ENCODE measurements at places on chromosomes 5 and 9.

GRCh38 chr9:21985964-21986667, 8.1 kb downstream of the CDKN2A start:
- no peak for DNase-seq

- DNase-seq = no peak
These were observed 1.4 kb downstream of the ANKRA2 start for GRCh38 chr5:73564018-73564417.

DNA sequence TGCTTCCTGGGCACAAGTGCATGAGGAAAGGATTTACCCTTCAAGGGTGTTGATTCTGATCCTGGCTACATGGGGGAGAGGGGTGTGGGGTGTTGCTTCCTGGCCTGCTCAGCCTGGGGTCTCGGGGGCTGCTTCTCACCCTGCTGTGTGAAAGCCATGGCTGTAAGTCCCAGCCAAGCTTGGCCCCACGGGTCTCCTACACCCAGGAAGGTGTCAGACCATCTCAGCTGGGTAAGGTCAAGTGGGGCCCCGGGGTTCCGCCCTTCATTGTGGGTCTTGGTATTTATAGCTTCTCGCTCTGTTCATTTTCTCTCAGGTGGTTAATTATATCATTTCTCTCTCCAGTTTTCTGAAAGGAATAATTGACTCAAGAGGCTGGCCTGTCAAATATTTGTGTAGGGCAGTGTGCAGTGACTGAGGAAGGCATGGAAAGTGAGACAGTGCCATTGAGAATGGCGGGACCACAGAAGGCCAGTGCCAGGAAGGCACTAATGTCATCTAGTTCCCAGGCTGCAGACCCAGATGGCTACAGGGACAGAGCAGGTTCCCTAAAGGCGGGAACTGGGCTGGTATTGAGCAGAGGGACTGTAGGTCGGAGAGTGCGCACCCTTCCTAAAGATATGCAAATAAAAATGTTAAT, 126.0 kb downstream of the FOXD1 start:
- no peak for DNase-seq

GRCh38 chr5:434443-435146, 8.4 kb upstream of the EXOC3 start:
- no peak for DNase-seq

- DNase-seq = no peak
These were observed 294.1 kb upstream of the SMC2 start for GRCh38 chr9:103799959-103800358.

DNA sequence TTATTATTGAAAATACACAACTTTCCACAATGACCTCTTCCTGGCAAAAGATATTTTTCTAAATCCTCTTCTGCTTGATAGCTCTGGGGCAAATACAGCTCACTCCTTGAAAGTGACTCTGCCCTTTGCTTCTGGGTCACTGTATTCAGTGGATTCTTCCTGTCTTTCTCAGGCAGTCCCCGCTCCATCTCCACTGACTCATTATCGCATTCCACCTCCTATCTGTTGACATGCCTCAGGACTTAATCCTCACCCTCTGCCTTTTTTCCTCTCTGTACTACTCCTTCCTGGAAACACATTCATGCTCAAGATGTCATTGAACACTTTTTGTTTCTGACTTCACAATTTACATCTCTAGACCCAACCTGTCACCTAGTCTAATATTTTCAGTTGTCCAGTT, 8.4 kb upstream of the RGS7BP start:
- no peak for DNase-seq

GRCh38 chr5:180498378-180498777, 4.2 kb downstream of the CNOT6 start:
- no peak for DNase-seq

DNA sequence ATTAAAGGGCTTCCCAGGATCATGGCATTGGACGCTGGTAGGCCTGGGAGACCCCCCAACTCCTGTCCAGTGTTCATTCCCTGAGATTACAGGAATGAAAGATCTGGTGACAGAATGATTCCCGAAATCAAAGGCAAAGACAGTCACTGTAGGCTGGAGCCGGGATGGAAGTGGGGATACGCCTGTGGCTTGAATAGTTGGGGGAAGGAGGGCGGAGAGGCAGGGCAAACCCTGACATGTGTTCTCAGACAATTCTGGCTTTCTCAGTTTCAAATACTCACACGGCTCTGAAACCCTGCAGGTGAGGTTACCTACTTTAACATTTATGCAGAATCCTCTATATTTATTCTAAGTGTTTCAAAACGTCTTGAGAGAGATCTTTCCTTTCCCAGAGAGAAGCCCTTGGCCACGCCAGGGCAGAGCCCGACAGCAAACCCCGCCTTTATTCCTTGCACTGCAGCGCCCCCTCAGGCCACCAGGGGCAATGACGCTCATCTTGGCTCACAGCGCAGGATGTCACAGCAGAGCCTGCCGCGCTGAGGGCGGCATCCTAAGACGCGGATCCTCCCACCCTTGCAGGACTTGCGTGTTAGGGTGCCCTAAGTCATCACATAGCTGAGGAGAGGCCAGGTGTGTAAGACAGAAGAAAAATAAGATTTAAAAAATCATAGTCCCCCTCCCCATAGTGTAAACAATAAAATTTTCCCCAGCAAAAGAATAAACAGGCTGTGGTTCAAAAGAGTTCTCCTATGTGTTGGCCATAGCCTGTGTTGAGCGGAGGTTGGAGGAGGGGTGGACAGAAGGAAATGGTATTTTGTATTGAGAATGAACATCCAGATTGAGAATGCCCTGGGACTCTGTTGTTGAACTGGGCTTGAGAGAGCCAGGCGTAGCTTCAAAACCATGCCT, 284.5 kb downstream of the NTRK2 start:
- peak; percentile 79 for DNase-seq

DNA sequence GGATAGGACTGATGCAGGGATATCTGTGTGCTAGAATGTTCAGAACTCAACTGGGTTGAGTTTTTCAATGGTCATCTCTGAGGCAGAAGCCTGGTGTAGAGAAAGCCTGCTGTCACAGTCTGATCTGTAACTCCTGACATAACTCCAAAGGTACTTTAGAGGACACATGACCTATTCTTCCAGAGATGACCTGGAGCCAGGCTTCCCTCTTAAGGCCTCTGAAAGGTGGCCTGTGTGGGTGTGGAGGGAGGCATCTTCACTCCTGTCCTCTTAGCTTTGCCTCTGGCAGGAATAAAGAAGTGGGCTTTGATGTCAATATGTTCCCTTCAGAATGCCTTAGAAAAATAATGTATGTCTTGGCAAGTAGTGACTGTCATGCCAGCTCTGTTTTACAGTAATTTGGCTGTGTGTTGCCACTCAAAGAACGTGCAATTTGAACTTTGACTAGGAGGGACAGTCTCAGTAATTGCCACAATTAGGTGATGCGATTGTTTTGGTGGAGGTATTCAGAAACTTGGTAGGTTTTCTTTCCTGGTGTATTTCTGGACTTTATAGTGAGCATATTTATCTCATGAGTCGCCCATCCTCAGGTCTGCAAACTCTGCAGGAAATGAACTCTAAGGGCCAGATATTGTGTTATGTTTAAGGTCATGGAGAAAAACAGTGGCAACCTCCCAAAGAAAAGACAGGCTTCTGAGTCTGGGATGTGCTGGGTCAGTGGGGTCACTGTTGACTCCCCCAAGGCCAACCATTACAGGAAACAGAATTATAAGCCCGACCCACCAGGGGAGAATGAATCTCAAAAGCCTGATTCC, 3.2 kb upstream of the C5orf63 start:
- DNase-seq = no peak
